ENCODE measurements at places on chromosomes 4 and X.

DNA sequence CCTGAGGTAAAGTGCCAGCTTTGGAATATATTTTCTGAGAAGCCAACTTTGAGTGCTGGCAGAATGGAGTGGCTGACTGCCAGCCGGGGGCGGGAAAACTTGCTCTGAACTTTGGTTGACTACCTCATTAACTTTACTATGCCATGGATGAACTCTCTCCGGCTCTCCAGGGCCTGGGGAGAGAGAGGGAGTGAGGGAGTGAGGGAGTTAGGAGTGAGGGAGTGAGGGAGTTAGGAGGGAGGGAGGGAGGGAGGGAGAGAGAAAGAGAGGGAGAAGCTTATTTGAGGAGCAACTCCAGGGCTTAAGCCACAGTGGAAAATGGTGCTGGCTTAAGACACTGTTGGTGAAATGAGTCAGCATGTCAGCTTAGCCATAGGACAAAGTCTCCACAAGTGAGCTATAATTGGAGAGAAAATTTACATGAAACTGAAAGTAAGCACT is 280.9 kb upstream of the RPS6KA3 start:
- no peak for DNase-seq

DNA sequence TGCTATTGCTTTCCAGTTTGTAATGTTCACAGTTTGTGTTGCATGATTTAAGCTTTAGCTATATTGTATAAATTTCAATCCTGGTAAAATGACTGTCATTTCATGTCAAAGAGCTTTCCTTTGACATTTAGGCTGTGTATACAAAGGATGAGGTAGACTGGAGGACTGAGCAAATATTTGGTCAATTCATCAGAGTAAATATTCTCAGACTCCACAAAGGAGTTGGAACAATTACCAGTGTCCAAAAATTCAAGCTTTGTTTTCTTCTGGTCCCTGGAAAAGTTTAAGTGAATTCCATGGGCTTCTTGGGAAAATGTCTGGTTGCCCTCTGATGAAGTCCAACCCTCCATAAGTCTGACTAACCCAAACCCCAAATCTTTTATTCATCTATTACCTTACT is 682.4 kb downstream of the DACH2 start:
- no peak for DNase-seq

GRCh38 chr4:172897046-172897445 is 271.6 kb upstream of the GALNT7 start:
- no peak for DNase-seq

DNA sequence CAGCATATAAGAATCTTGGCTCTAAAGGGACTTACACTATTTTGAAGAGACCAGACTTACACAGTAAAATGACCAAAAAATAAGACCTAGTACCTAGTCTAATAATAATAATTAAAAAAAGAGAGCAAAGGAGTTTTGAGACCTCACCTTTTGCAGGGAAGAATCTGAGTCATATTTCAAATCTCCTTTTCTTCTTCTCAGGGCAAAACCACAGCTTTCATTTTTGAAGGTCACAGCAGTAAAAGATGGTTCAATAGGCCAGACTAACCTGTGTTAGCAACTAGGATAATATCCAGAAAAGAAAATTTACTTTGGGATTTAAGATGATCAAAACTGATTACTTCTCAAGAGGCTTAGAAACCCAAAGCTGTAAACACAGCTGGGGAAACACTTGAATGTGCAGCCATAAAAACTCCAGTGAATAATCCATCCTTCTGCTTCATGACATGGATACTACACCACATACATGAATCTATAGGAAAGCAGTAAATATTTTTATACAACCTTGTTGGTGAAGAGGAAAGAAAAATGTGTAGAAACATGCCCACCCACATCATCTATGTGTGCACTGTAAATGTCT is 25.9 kb upstream of the LNX1 start:
- no peak for DNase-seq

- no peak for DNase-seq
Measured at GRCh38 chr4:177322266-177322665, 12.6 kb downstream of the NEIL3 start.

DNA sequence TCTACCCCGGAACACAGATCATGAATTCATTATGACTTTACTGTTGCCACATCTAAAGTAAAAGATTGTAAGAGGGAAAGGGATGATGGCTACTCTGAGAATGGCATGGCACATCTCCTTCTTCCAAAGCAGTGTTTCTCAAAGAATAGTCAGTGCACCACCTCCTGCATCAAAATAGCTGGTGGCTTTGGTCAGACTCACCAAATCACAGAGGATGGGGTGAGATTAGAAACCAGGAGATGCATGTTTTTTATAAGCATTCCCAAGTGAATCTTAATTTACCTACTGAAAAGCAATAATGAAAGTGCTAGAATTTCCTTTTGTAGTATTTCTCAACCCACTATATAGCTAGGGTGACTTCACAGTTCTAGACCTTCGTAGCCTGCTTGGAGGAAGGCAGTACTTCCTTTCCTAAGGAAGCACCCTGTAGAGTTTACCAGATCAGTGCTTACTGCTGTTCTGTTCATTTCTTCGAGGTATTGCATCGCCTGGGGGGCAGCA is 340.8 kb upstream of the KLF3 start:
- no peak for DNase-seq

DNA sequence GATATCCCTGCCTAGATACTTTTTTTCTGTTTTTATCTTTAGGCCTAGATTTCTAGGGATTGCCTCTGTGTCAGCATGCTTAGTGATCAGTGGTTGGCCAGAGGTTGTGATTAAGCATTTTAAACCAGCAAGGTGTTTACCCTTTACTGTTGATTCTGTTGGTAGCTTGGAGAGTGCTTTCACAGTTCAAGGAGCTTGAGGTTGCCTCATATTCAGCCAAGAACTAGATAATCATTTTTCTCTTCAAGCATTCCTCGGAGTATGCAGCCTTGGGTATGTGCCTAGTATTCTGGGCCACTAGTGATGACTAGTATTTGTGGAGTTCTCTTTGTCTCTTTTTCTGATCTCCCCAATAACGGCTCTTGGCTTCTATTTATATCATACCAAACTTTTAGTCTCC is 20.4 kb downstream of the APOOL start:
- no peak for DNase-seq

DNA sequence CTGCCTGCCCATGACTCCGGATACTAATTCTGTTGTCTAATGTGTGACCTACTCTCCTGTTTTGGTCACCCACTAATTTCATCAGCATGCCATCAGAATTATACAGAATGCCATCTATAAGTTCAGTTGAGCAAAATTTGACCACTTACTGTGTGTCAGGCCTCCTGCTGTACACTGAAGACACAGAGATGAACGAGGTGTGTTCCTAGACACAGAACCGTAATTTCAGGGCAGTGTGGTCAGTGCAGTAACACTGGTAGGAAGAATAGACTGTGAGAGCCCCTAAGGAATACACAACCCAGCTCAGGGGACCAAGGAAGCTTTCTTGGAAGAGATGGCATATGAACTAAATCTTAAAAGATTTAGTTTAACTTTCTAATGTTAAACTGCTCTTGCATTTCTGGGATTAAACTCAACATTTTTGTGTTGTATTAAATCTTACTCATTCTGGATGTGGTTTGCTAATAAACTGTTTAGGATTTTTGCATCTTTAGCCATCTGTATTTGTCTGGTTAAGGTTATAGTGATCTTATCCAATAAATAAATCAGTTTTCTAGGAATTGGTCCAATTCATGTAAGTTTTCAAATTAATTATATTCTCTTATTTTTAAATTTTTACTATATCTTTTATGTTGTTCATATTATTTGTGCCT is 34.3 kb downstream of the KANTR start:
- DNase-seq = no peak

- no peak for DNase-seq
Measured at GRCh38 chrX:49167740-49168108, 4.0 kb upstream of the PLP2 start.
